Omental fat pad (tissue), 4 donors: ENCODE measurements at places on chromosomes 5 and 9. TPM values are rescaled to one million over a fixed set of nuclear protein-coding genes. Genes with fewer than 3 reads are reported as not detected.

TMEM215 gene
- not detected for total RNA-seq

MED22 gene
- 20.0 TPM for total RNA-seq

C1QTNF3 gene
- total RNA-seq: 8.2 TPM

PCDHB7 gene
- total RNA-seq: 3.3 TPM

MARCOL gene
- total RNA-seq: not detected

S1PR3 gene
- 25.6 TPM for total RNA-seq

DCTN3 gene
- total RNA-seq: 72.8 TPM

SPAAR gene
- 21.6 TPM for total RNA-seq

GRCh38 chr5:14572385-14572784 is 9.2 kb upstream of the OTULINL start:
- DNase-seq: no peak

- no peak for DNase-seq
Observed at GRCh38 chr9:83933790-83934189, 12.6 kb upstream of the KIF27 start.

DNA sequence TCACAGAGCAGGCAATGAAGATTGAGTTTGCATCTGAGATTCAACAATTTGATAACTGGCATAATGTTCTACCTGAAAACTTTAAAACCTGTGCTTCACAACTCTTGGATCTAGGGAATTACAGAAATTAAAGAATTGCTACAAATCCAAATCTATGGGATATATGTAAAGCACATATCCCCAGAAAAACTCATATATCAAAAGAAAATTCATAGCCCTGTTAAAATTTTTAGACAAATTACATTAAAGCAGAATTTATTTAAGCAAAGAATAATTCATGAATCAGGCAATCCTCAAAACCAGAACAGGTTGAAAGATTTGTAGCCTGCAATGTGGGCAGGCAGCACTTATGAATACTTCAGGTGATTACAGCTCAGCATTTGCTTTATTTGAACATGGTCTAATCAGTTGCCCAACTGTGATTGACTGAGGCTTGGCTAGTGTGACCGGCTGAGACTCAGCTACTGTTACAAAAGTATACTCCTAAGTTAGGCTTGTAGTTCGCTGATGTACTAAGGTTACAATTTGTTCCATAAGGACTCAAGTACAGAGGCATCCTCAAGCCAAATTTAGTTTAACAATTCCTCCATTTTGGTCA is 10.3 kb upstream of the UBTD2 start:
- DNase-seq: no peak

- no peak for DNase-seq
Observed at GRCh38 chr9:7467186-7467585, 332.4 kb downstream of the DMAC1 start.

- no peak for DNase-seq
Observed at GRCh38 chr5:119274767-119275130, 81.1 kb upstream of the TNFAIP8 start.

GRCh38 chr9:22203371-22204138 is 194.4 kb upstream of the CDKN2B start:
- no peak for DNase-seq

- DNase-seq: no peak
Observed at GRCh38 chr5:78905084-78905938, 79.8 kb downstream of the ARSB start.

DNA sequence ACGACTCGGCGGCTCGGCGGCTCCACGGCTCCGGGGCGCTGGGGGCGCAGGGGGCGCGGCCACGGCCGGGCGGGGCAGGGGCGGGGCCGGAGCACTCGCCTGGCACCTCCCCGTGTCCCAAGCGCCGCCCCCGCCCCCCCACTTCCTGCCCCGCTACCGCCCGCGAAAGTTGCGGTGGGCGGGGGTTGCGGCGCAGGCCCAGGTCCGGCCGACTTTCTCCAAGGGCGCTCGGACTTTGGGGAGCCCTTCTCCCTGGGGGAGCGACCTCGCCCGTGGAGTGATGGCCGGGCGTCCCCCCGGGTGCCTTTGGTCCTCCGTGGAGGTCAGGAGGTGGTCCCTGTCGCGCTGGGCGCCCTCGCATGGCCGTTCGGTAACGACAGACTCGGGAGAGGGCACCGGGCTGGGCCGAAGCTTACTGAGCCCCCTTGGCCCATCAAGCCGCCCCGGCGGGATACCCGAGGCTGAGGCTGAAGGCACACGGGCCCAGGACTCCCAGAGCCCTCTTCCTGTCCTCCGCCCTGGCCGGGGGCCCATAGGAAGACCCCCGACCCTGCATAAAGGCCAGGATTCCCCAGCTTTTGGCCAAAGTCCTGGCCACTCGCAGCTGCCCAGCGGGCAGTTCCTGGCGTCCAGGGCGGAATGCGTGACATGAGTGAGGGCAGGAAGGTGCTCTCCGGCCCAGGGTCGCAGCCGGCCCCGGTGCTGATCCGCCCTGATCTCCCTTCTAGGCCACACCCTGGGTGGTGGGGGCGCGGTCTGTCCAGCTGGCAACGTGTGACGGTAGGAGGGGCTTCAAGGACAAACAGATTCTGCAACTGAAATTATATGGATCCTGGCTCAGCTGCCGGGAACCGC is 883 bp upstream of the VAV2 start:
- peak; percentile 65 for DNase-seq

DNA sequence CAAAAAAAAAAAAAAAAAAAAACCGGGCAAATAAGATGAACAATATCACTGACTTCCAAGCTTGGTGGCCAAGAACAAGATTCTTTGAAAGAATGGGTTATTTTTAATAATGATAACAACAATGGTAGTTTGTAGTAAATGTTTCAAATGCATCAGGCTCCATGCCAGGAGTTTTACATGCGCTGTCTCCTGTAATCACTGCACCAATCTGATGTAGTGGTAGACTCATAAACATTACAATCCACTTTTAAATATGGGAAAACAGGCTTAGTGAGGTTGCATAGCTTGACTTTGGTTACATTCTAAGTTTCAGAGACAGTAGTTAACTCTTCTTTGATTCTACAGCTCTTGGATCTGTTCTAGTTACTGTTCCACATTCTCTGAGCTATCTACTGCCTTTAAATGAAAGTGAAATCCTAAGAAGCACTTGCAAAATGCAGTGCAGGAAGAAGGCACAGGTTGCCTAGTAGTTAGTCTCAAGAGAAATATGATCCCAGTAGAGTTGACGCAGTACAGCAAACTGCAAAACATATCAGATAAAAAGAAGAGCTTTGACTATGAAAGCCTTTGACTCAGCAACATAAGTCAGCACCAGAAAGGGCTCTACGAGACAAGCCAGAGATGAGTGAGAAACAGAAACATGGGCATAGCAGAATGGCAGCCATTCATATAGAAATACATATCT is 62.1 kb downstream of the PDE4D start:
- no peak for DNase-seq

DNA sequence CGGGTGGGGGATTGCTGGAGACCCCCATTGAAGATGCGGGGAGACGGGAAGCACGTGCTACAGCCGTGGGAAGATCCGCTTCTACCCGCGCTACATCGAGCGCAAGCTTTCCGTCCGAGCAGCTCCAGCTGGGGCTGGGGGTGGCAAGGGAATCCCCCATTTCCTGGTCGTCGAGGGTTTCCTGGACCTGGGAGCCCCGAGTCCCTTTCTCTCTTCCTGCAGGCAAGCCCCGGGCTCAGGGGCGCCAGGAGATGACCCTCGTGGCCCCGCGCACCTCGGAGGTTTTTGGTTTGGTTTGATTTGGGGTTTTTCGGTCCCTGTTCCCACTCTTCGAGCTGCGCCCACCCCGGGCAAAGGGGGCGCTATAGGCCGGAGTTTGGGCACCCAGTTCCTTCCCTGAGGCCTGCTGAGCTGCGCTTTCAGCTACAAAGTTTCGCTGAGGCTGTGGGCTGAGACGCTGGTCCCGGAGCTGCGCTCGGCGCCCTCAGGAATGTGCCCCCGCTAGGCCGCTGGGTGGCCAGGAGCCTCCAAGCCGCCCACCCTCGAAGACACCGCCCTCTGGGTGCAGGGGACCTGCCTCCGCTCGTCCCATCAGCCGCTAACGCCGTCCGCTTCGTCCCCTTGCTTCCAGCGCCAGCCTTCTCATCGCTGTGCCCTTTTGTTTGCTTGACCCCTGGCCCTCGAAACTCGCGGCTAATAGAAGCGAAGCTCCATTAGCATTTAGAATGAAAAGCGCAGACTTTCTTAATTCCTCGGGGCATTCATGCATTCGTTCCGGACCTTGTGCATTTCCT is 2.9 kb downstream of the NR4A3 start:
- DNase-seq: no peak

DNA sequence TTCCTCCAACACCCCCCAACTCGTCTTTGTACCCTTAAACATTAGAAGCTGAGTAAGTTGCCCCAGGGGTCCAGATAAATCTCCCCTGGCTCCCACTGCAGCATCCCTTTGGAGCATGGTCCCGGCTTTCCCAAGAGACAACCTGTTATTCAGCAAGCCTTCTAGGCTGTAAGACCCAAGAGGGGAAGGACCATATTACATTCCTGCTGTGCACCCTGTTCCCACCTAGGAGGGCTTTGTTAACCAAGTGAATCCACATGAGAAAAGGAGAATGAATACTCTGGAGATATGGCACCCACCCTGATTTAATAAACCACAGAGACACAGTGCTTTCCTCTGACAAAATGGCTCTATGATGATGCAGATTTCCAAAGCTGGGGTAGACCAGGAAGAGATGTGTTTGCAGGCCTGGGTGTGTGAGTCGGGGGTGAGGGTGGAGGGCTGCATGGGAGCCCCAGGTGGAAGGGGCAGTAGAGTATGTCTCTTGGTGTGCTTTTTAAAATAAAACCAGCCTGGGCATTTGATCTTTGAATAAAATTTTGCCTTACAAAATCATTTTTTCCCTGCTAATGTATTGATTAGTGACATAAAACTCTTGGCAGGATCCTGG is 325.2 kb downstream of the DRD1 start:
- no peak for DNase-seq

- no peak for DNase-seq
Observed at GRCh38 chr9:78626971-78627370, 330.0 kb downstream of the PSAT1 start.

DNA sequence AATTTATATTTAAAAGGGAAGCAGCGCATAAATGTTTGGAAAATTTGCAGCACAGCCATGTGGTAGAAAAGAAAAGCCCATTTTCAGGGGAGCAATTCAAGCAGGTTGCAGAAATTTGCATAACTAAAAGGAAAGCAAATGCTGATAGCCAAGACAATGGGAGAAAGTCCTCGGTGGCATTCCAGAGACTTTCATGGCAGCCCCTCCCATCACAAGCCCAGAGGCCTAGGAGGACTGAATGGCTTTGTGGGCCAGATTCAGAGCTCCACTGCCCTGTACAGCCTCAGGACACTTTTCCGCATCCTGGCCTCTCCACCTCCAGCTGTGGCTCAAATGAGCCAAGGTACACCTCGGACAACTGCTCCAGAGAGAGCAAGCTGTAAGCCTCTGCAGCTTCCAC is 462.9 kb downstream of the CDK5RAP2 start:
- DNase-seq: no peak

- no peak for DNase-seq
Observed at GRCh38 chr5:21723500-21723899, 1129.6 kb downstream of the CDH12 start.

DNA sequence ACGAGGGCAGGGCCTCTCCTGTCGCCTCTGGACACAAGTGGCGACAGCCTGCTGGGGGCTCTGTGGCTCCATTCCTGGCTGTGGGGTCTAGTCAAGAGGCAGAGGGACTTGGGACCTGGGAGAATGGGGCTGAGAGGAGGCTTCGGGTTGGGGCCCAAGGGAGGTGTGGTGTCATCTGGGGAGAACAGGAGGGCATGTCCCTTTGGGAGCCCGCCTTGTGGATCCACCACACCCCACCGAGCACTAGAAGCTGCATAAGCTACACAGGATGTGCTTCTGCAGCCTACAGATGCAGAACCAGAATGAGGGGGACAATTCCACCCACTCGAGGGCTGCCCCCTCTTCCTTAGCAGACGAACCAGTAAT is 3.9 kb upstream of the MAN1B1 start:
- DNase-seq: no peak
